ENCODE measurements at places on chromosomes 1 and 21.

DNA sequence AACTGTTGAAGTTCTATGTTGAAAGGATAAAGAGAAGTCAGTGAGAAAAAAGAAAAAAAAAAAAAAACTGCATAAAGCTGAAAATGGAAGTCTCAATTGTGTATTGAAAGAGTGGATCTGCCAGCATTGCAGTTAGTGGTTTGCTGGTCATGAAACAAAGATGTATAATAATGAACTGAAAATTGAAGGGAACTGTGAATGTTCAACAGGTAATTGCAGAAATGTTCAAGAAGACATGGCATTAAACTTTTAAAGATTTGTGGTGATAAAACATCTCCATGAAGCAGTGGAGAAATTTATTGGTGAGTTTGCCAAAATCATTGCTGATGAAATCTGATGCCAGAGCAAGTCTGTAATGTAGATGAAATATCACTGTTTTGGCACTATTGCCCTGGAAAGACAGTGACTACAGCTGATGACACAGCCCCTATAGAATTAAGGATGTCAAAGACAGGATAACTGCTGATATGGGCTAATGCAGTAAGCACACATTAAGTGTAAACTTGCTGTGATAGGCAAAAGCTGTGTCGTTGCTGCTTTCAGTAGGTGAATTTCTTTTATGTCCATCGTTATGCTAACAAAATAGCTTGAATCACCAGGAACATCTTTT lies 71.0 kb downstream of the RD3 start:
- DNase-seq = no peak

GRCh38 chr21:23951251-23951650 lies 1656.0 kb downstream of the MRPL39 start:
- no peak for DNase-seq

- no peak for DNase-seq
Observed at GRCh38 chr1:172071746-172072145, 230.4 kb downstream of the DNM3 start.

DNA sequence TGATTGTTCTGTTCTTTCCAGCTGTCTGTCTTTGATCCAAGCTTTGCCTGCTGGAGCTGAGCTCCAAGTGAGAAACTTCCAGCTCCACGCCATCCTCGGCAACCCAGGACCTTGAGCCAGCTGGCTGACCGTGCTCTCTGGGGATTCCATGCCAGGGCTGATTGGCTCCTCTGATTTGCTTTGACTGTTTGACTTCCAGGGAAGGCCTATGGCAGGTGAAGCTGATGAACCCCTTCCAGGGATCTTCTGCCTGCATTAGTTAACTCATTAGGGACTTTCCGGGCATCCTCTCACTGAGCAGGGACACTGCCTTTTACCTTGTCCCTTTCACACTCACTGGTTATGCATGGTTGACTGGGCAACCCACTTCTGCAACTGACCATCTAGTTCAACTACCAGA lies 406.1 kb downstream of the RPS6KC1 start:
- DNase-seq = no peak

DNA sequence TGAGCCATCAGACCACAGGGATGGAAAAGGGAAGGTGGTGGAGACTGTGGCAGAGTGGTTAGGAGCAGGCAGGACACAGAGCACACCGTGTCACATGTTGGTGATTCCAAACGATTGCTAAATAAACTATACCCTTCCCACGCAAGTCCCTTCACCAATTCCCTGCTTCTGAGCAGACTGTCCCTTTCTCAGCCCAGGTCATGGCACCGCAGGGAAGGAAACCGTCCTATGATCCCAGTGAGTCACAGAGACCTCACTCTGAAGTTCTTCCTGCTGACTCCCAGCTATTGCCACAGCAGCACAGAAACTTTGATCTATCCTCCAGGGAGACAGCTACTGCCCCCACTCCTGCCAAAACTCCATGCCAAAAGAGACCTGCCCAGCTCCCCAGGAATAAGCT lies 19.2 kb downstream of the RIMS3 start:
- no peak for DNase-seq

Data from common myeloid progenitor, CD34-positive (primary cell).